ENCODE measurements at places on chromosomes 11 and 22.
A peak's percentile ranks its signal among the peaks of the same experiment; 100 is the strongest.

GRCh38 chr11:130237282-130238006, 77.3 kb downstream of the ZBTB44 start:
- DNase-seq: no peak

DNA sequence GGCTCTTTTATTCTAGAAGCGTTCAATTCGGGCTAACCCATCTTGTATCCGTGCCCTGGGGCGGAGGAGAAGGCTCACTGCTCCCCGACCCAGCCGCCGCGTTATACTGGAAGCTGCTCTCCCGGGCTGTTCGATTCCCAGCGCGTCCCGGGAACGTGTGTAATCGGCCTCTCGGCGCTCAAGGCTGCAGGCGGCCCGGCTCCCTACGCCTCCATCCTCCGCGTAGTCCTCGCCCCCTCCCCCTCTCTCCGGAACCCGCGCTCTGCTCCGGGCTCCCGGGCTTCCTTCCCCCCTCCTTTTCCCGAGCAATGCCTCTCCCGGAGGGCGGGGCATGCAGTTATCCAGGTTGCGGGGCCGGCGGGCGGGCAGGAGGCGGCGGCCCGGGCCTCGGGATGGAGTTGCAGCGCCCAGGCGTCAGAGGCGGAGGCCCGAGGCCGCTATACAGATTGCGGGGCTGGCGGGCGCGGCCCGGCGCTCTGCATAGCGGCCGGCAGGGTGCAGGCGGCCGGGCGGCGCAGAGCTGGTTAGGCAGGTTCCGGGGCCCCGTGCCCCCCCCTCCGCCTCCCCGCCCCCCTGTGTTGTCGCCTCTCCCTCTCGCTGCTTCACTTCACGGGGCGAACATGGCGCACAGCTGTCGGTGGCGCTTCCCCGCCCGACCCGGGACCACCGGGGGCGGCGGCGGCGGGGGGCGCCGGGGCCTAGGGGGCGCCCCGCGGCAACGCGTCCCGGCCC, at the start of gene KMT2A:
Gene KMT2A, plus strand, starts transcription at position 600 of the 732 bp plus-strand sequence. Its CDS starts 21 bp downstream, at position 621.
- DNase-seq: peak; percentile 95

- no peak for DNase-seq
Measured at GRCh38 chr11:94849839-94850238, 81.7 kb downstream of the AMOTL1 start.

DNA sequence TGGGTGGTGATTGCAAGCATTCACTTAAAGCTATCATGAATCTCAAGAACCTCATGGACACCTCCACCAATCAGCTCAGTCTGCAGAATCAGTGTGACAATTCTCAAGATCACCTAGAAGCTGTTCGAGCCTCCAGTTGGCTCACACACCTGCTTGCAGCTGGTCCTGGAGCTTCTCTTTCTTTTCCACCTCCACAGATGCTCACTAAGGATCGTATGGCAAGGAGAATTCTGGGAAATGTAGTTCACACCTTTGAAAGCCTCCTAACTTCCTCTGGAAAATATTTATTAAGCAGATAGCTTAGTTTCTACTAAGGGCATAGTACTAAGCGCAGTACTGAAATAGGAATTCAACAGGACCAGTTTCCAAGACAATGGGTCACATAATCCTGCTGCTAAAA, 26.2 kb downstream of the FSHB start:
- DNase-seq: no peak

DNA sequence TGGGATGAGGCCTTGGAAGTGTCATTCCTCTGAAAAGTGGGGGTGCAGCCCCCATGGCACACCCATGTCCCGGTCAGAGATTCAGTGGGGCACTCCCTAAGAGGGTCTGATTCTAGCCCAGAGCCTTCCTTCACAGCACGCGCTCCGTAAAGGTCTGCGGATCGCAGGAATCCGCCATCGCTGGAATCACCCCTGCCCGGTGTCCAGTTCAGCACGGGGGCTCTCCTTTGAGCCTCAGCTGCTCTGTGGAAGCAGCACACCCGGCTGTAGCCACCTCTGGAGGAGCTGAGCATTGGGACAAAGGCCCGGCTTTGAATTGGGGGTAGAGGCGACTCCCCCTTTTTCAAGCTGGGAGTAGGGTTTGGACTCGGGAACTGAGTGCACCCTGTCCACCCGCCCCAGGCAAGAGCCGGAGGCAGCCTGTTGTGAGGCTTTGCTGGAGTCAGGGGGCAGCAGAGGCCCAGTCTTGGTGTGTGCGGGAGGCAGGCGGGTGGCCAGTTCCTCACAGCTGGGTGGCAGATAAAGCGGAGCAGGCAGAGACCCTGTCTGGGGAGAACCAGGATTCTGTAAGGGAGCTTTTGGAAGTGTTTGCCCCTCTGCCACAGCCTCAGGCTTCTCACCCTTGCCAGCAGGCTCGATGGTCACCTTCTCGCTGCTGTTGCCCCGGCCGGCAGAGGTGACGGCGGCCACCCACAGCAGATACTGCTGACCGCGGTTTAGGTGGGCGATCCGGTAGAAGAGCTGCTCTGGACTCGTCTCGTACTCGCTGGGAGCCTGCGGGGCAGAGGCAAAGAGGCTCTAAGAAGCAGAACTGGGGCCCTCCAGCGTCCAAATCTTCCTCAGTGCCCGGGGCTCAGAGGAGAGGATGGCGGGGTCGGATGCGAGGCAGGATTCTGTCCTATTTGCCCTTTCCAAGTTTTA, 115.9 kb downstream of the CEP164 start:
- DNase-seq: peak; percentile 34

DNA sequence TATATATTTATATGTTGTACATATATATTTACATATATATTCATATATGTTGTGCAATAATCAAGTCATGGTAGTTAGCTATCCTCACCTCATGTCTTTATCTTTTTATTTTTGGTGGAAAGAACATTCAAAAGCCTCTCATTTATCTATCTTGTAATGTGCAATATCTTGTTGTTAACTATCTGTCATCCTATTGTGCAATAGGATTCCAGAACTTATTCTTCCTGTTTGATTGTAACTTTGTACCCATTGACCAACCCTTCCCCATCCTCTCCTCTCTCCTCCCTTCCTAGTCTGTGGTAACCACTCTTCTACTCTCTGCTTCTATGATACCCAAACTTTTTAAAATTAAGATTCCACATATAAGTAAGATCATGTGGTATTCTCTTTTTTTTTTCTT, 115.6 kb upstream of the PDGFD start:
- no peak for DNase-seq

- no peak for DNase-seq
Measured at GRCh38 chr22:37069319-37069718, 17.8 kb downstream of the KCTD17 start.

- no peak for DNase-seq
Measured at GRCh38 chr22:19709063-19709769, 5.1 kb upstream of the SEPTIN5 start.

DNA sequence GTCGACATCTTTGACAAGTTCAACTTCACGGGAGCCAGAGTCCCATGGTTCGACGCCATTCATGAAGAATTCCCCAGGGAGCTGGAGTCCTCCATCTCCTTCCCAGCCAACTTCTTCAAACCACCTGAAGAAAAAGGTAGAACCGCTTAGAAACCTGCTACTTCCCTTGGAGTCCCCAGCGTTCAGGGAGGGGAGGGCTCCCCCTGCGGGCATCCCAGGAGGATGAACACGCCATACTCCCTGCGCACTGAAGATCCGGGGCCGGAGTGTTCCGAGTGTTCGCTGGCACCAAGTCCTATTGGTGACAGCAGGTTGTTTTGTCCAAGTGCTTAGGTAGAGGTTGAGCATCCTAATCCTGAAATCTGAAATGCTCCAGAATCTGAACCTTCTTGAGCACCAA, 51.7 kb upstream of the PRODH start:
- no peak for DNase-seq

DNA sequence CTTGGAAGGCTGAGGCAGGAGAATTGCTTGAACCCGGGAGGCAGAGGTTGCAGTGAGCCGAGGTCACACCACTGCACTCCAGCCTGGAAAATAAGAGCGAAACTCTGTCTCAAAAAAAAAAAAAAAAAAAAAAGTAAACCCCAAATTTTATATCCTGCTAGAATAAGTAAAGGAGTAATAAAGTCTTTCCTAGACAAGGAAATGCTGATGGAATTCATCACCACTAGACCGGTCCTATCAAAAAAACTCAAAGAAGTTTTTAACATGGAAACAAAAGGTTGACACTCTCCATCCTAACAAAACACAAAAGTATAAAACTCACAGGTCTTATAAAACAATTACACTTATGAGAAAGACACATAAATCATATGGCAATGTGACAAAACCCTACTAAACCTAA, 213.9 kb downstream of the SBF2 start:
- no peak for DNase-seq

- peak; percentile 37 for DNase-seq
Measured at GRCh38 chr11:134592391-134592990, 180.4 kb upstream of the B3GAT1 start.

- no peak for DNase-seq
Measured at GRCh38 chr11:60396382-60396781, at the start of gene MS4A14. Gene MS4A14, plus strand, starts transcription at chr11:60396459. Its CDS starts 120 bp downstream, at chr11:60396579.

DNA sequence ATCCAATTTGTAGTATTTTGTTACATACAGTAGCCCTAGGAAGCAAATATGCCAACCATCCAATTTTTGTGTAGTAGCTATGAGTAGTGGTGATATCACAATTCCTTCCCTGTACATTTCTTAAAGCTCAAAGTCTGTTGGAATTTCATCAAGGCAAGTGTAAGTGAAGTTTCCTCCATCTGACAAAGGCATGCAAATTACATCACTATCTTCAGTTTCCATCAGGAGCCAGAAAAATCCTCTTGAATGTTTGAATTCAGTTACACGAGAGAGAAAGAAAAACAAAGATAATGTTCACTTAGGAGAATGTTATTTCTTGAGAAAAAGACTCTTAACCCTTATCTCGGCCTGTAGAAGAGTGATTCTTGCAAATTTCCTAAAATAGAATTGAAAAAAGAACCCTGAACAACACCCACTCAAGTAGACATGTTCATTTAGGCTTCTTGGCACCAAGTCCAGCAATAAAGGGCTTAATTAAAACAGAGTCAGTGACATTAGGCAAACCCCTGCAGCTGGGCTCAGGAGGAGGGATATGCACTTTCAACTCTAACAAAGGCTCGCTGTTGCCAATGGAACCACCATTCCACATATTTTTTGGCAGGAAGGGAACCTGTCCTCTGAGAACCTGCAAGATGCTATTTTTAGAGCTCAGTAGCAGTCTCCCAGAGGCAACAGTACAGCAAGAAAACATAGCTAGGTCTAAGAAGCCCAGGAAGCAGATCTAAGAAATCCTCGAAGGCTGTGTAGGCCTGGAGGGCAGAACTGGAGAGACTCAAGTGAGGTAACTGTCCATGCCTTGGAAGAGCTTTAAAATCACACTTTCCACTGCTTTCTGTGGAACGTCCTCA, 144.6 kb downstream of the CCDC81 start:
- DNase-seq: no peak

DNA sequence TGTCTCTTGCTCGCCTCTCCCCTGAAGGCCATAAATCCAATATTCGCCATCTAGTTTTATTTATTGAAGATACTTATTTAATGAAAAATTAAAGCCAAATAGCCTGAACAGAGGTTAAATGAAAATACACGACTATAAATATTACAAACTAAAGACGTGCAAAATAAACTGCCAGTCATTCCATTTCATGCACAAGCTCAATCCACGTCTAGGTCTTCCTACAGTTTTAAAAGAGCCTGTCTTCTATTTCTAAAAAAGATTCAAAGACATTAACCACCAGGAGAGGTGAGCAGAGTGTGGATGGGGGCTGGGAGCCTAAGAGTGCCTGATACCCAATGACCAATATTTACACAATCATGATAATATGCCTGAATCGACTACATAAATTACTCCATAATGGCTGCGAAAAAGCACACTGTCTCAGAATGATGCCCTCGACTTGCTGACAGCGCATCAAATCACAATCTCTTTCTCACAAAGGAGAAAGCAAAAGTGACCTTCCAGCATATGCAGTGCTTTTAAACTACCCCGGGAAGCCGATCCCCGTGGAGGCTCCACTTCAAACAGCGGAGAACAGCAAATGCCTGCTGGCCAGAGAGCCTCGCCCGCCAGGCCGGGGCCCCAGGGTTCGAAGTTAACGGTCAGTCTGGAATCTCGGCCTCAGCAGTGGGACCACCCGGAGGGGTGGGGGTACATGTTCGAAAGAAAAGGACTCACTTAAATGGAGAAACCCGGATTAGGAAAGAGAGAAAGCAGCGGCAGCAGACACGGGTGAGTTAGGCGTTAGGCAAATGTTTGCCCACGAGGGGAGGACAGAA, 1.7 kb downstream of the FCHSD2 start:
- peak; percentile 53 for DNase-seq

- DNase-seq: no peak
Measured at GRCh38 chr22:26770624-26771023, 113.2 kb downstream of the MIAT start.

- peak; percentile 75 for DNase-seq
Measured at GRCh38 chr11:118401880-118402590, 629 bp downstream of the ATP5MG start.

DNA sequence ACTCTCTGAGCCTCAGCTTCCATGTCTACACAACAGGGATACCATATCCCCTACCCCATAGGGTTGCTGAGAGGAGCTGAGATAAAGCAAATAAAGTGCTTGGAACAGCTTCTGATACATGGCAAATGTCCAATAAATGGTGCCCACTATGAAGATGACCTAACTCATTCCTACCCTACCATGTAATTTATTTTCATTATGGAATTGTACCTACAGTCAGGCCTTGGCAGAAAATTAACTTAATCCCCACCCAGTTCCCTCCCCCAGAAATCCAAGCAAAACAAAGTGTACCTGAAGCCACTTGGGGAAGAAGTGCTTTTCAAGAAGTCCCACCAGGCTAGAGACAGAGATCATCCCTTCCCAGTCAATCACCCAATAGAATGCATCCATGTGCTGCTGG, 10.8 kb downstream of the SRRD start:
- DNase-seq: no peak

- DNase-seq: no peak
Measured at GRCh38 chr11:28251257-28251656, 143.1 kb downstream of the METTL15 start.

DNA sequence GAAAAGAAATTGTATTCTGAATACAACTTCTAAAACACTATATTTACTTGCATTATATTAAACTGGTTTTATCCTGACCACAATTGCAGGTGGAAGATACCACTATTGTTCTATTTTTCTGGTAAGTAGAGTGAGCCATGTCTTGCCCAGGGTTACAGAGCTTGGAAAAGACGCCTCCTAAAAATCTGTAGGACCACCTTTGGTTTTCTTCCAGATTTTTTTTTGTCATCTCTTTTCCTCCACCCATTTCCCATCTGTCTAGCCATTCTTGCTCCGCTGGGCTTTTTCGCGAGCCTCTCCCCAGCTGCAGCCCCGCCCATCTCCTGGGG, 294 bp upstream of the MTMR3 start:
- no peak for DNase-seq

GRCh38 chr22:41147722-41148121, 55.3 kb downstream of the EP300 start:
- DNase-seq: no peak

Data from ACHN (cell line).